ENCODE measurements at places on chromosomes 2 and 18. TPM values are rescaled to one million over a fixed set of nuclear protein-coding genes. Genes with fewer than 3 reads are reported as not detected.

DNA sequence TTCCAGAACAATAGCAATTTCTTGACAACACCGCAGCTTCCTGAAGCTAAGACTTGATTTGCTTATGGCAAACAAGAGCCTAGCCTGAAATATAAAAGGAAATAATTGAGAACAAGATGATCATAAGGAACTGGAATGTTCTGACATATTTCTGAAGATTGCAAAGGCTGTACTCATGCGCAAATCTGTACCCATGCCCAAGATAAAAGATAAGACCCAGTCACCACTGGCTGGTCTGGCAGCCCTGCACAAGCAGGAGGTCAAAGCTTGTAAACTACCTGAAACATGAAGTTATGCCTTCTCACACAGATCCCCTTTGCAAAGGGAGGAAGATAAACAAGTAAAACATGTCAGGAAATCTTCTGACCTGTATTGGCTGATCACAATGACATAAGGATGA is 160.8 kb upstream of the GYPC start:
- H3K4me3 ChIP-seq, result no peak overlapping the region
- no peak overlapping the region for H3K27ac ChIP-seq
- DNase-seq, result no peak
- no peaks in the 10 kb centered on the region for H3K27me3 ChIP-seq
- no peaks in the 10 kb centered on the region for H3K4me1 ChIP-seq

- H3K4me1 ChIP-seq, result no peaks in the 10 kb centered on the region
- no peak overlapping the region for H3K4me3 ChIP-seq
- DNase-seq, result no peak
- H3K27me3 ChIP-seq, result no peaks in the 10 kb centered on the region
- no peaks in the 10 kb centered on the region for H3K36me3 ChIP-seq
- H3K27ac ChIP-seq, result no peak overlapping the region
Measured at GRCh38 chr2:223681125-223681524, 79.0 kb upstream of the SCG2 start.

DNA sequence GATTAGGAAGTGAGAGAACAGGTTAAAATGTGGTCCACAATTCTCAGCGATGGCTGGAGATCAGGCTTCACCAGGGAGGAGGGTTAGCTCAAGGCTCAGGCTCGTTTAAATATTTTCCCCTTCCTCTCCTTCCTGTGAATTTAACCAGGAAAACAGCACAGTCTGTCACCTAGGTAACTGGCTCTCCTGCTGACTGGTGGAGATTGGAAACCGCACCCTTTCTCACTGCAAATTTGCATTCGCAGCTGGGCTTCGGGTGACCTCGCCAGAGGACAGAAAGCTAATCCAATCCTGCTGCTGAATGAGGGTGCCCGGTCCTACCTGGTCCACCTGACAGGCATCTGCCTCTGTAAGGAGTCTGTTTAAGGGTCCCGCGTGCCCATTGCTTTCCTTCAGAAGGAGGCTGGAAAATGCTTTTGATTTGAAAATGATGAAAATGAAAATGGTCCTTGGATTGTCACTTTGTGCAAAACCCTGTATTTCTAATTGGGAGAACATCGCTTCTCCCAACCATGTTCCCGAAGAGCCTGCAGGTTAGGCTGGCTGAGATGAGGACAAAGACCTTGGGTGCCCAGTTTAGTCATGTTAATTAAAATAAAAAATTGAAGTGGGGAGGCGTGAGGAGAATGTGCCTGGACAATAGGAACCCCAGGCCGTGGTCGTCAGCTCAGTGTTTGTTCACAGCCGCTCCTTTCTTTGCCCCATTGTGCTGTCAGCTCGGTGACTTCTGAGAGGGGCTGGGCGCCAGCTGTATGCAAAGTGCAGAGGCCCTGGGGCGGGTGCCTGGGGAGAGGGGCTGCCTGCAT is 43.4 kb upstream of the MTCL1 start:
- DNase-seq, result no peak
- no peaks in the 10 kb centered on the region for H3K36me3 ChIP-seq
- no peak overlapping the region for H3K27ac ChIP-seq
- H3K4me1 ChIP-seq, result no peaks in the 10 kb centered on the region

GRCh38 chr18:3230401-3231334 is 10.9 kb upstream of the MYOM1 start:
- no peaks in the 10 kb centered on the region for H3K4me1 ChIP-seq
- no peak overlapping the region for H3K4me3 ChIP-seq
- H3K36me3 ChIP-seq, result no peaks in the 10 kb centered on the region
- H3K27me3 ChIP-seq, result no peaks in the 10 kb centered on the region
- DNase-seq, result no peak

GRCh38 chr2:222714361-222715241 is 43.1 kb downstream of the MOGAT1 start:
- H3K27ac ChIP-seq, result no peak overlapping the region
- no peak for DNase-seq
- H3K4me3 ChIP-seq, result no peak overlapping the region
- no peaks in the 10 kb centered on the region for H3K36me3 ChIP-seq

DNA sequence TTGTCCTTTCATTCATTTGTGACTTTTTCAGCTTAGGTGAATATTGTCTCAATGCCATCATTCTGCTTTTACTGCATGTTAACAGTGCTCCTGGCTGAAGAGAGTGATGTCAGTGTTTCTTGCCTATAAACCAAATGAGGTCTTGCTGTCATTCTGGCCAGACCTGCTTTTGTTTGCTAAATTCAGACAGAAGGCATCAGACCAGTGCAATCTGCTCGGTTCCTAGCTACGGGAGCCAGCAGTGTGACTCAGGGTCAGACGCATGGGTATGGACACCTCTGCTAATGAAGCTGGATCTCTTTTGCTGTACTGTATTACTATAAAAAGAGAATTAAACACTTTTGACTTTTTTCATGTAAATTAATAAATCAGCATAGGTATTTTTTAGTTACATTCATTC is 178.9 kb downstream of the TMEM182 start:
- no peaks in the 10 kb centered on the region for H3K36me3 ChIP-seq
- no peak overlapping the region for H3K4me3 ChIP-seq
- no peaks in the 10 kb centered on the region for H3K27me3 ChIP-seq

DNA sequence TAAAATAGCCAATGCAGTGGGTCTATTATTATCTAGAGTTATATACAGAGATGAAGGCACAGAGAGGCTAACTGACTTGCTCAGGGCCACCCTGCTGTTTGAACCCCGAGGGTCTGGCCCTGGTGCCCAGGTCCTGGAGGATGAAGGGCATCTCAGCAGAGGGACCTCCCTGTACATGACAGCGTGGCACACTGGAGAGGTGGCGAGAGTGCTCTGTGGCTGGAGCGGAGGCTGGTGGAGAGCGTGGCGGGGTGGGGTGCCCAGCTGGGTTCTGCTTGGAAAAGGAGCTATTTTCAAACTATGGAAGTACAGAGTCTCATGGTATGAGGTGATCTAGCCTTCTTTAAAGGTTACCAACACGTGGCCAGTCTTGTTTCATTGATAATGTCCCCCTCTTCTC is 35.8 kb downstream of the GREB1 start:
- no peak overlapping the region for H3K4me3 ChIP-seq
- no peaks in the 10 kb centered on the region for H3K4me1 ChIP-seq
- no peaks in the 10 kb centered on the region for H3K27me3 ChIP-seq
- no peak overlapping the region for H3K27ac ChIP-seq
- no peak for DNase-seq
- H3K36me3 ChIP-seq, result no peaks in the 10 kb centered on the region

GRCh38 chr18:62672600-62672999 is 42.7 kb upstream of the PHLPP1 start:
- H3K27me3 ChIP-seq, result no peaks in the 10 kb centered on the region
- no peak overlapping the region for H3K27ac ChIP-seq
- DNase-seq, result no peak
- no peak overlapping the region for H3K4me3 ChIP-seq

GRCh38 chr2:124996406-124996805 is 971.3 kb downstream of the CNTNAP5 start:
- no peak overlapping the region for H3K27ac ChIP-seq
- H3K4me1 ChIP-seq, result no peaks in the 10 kb centered on the region
- DNase-seq, result no peak
- no peaks in the 10 kb centered on the region for H3K27me3 ChIP-seq

DNA sequence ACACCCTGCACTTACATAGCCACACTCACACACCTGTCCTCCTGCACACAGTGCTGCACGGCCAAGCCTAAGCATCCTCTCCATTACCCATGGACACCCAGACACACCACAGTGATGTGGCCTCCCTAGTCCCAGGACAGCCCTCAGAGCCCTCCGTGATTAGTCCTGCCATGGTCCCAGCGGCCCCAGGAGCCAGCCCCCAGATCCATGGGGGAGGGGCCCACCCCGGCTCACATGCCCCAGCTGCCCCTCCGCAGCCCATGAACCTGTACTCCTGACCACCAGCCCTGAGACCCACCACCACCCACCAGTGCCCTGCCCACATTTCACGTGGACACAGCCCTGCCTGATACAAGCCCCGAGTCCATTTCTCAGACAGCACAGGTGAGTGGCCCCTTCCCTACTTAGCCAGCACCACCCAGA is 8.1 kb upstream of the DUSP2 start:
- no peaks in the 10 kb centered on the region for H3K27me3 ChIP-seq
- no peaks in the 10 kb centered on the region for H3K36me3 ChIP-seq
- H3K4me3 ChIP-seq, result no peak overlapping the region
- H3K4me1 ChIP-seq, result peaks cover 2% of the 10 kb centered on the region
- H3K27ac ChIP-seq, result no peak overlapping the region

DNA sequence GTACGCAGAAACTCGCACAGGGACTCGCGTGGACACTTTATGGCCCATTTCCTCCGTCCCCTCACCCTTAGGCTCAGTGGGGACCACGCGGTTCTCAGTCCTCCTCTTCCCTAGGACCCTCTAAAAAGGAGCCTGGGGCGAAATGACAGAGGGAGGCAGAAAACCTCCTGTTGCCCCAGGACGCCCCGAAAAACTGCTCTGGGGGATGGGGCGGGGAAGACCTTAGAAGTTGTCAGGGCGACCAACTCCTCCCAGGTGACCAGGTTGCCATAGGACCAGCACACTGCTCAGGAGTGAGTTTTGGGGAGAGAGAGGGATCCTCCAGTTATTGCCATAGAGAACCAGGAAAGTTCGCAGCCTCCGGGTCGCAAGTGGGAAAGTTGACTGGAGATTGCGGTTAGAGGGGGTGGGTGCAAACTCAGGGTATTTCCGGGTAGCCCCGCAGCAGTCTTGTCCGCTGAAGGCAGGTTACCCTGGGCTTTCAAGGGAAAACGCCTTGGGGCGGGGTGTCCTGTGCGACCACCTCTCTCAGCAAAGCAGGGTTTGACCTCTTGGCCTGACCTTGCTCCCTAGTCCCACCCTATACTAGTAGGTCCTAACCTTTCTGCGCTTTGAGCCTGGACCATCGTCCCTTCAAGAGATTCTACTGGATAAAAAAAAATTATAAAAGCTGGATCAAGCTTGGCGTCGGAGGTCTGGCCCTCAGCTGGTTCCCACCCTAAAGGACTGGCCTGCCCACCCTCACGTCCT is 7.8 kb upstream of the PAX3 start:
- no peak for DNase-seq
- H3K27ac ChIP-seq, result no peak overlapping the region
- no peaks in the 10 kb centered on the region for H3K36me3 ChIP-seq

GRCh38 chr2:234291765-234292204 is 205.1 kb downstream of the ARL4C start:
- no peaks in the 10 kb centered on the region for H3K36me3 ChIP-seq
- no peaks in the 10 kb centered on the region for H3K4me1 ChIP-seq
- no peak overlapping the region for H3K4me3 ChIP-seq
- H3K27ac ChIP-seq, result peak overlapping the region; percentile 29

GRCh38 chr2:60745761-60746160 is 10.3 kb upstream of the PAPOLG start:
- no peaks in the 10 kb centered on the region for H3K27me3 ChIP-seq
- no peak overlapping the region for H3K27ac ChIP-seq
- DNase-seq, result no peak
- no peaks in the 10 kb centered on the region for H3K4me1 ChIP-seq

GRCh38 chr2:106115250-106115649 is 78.9 kb downstream of the UXS1 start:
- H3K4me3 ChIP-seq, result no peak overlapping the region
- H3K36me3 ChIP-seq, result no peaks in the 10 kb centered on the region
- no peak for DNase-seq
- no peak overlapping the region for H3K27ac ChIP-seq

- no peak overlapping the region for H3K4me3 ChIP-seq
- no peaks in the 10 kb centered on the region for H3K4me1 ChIP-seq
- no peak for DNase-seq
- no peak overlapping the region for H3K27ac ChIP-seq
- no peaks in the 10 kb centered on the region for H3K36me3 ChIP-seq
Measured at GRCh38 chr2:17184512-17184911, 333.7 kb downstream of the RAD51AP2 start.

Gene CNDP1
- not detected for total RNA-seq

Gene MAP3K19
- total RNA-seq, result not detected

Gene CD8B2
- total RNA-seq, result under 0.01 TPM

Measured in breast epithelium (tissue), 4 donors.